ENCODE measurements at places on chromosomes 1 and 21.

- no peak for DNase-seq
These were observed 196.2 kb downstream of the NPHP4 start for GRCh38 chr1:5796028-5796427.

DNA sequence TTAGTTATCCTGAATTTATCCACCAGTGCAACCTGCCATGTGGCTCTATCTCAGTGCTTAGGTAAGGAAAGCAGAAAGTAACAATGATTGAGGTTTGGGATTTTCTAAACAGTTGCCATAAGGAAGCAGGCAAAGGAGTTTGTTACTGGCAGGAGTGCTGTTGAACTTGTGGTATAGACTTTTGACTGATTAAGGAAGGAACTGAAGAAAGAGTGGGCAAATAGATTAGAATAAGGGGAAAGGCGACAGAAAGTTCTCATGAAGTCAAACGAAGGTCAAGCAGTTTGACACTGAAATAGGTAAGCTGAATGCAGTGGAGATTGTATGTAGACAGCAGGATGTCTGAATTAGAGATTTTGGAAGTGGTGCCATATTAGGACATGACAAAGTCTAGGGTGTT lies 24.2 kb upstream of the CR2 start:
- no peak for DNase-seq

DNA sequence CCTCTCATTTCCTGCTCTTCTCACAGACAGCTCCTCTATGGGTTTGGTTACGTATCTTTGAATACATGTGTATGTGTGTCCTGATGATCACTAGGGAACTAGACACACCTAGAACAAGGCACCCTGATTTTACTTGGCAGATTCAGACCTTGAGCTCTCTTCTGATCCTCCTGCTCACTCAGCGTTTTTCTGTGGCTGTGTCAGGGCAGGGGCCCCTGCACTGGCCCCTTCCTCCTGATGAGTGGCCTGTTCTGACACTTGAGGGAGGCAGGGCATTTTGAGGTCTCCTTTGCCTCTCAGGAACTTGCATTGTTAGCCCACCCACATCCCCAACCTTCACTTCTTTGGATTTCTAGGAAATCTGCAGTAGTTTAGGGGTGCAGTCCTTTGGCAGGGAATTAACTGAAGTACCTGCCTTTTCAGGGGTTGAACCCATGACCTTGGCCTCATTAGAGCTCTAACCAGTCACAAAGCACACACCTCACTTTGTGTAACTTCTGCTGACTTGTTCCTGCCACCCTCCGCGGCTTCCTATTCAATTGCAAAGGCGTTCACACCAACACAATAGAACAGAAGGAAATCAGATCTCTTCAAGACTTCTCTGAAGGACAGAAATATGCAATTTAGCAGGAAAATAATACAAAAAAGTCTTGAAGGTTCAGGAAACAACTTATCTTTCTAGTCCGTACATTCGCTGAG lies 8.8 kb downstream of the SMYD2 start:
- DNase-seq: no peak

- no peak for DNase-seq
These were observed 17.6 kb upstream of the CCT8 start for GRCh38 chr21:29091033-29091432.

DNA sequence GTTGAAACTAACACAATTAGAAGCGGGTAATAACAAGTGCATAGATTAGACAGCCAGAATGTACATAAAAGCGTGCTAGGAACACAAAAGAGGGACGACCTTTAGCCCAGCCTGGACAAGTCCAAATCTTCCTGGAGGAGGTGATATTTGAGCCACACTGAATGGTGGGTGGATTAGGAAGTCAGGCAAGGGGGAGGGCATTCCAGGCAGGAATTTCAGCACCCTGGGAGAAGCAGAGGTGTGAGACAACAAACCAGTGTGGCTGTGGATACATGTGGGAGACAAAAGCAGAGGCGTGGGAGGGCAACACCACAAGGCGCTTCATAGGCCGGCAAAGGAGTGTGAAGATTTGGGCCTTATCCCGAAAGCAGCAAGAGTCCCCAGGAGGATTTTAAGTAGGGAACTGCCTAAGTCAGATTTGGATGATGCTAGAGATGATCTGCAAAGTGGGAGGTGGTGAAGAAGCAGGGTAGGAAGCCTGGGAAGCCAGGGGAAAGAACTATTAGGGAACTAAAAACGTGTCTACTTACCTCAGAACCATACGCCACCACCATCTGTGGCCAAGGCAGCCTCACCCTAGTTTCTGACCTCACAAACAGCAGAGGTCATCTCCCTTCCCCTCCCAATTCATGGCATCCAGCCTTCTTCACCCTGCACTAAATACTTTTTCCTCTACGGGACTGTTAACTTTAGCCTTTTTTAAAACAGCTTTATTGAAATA lies 81.8 kb downstream of the GLUL start:
- DNase-seq: no peak

DNA sequence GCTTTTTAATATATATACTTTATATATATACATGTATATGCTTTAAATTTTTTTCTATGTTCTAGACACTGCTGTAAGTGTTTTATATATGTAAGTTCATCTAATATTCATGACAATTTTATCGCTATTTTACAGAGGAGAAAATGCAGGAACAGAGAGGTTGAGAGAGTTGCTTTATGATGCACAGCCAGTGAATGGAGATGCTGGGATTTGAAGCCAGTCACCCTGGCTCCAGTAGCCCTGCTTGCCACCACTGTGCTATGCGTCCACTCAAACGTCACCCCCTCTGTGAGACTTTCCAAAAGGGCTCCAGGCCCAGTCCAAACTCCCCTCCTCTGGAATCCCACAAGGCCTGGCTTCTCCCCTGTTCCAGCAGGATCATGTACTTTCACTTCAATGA lies 91.0 kb upstream of the GRIK3 start:
- DNase-seq: no peak

DNA sequence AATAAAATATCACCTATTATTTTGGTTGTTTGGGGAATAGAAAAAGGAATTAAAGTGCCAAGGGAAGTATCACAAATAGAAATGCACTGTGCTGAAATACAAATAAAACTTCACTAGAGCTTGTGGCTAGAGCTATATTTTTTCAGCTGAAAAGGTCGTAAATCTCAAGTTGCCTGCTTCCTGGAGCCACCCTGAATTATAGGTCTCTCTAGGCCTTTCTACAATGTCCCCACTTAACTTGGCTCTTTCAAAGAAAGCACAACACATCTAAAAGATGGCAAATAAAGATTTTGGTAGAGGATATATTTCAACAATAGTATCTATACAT lies 5.0 kb upstream of the RNF2 start:
- no peak for DNase-seq

Data from GOT3 (cell line).